ENCODE measurements at places on chromosomes 6 and 20.
A peak's percentile ranks its signal among the peaks of the same experiment; 100 is the strongest.

DNA sequence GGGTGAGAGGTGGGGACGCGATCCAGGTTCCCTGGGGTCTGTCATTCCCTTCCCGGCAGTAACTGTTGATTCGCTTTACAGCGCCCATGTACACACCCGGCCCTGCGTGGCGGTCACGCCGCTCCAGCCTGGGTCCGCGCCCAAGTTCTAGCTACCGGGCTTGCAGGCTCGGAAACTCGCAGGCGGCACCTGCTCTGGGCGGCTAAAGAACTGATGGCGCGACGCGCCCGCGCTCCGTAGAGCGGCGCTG is 1.4 kb upstream of the POU3F2 start:
- peaks cover 52% of the 10 kb centered on the region for H3K4me1 ChIP-seq
- no peak overlapping the region for H3K27ac ChIP-seq
- H3K27me3 ChIP-seq, result peaks cover 99% of the 10 kb centered on the region
- DNase-seq, result no peak
- H3K36me3 ChIP-seq, result no peaks in the 10 kb centered on the region
- peak overlapping the region; percentile 65 for H3K4me3 ChIP-seq

- no peak overlapping the region for H3K4me3 ChIP-seq
- DNase-seq, result no peak
- H3K36me3 ChIP-seq, result no peaks in the 10 kb centered on the region
- no peaks in the 10 kb centered on the region for H3K27me3 ChIP-seq
Measured at GRCh38 chr6:118783931-118784550, 109.9 kb upstream of the ASF1A start.

GRCh38 chr6:52595000-52595795 is 18.3 kb upstream of the TRAM2 start:
- peak overlapping the region; percentile 73 for H3K27ac ChIP-seq
- no peaks in the 10 kb centered on the region for H3K27me3 ChIP-seq
- H3K4me3 ChIP-seq, result no peak overlapping the region
- peak; percentile 56 for DNase-seq

DNA sequence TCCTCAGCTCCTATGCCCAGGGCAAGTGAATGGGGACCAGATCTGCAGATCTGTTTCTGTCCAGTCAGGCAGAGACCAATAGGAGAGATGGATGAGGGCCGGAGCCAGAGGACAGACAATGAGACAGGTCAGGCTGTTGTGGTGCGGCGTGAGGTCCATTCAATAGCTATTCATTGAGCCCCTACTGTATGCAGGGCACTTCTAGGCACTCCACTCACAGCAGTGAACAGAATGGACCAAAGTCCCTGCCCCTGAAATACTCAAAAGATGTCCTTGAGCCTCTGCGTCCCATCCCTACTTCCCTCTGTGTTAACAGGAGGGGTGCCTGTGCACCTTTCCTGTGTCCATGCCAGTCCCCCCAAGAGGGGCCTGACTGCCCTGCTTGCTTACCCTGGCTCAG is 8.5 kb upstream of the TULP1 start:
- H3K4me1 ChIP-seq, result no peaks in the 10 kb centered on the region
- no peaks in the 10 kb centered on the region for H3K36me3 ChIP-seq
- no peak overlapping the region for H3K27ac ChIP-seq

Data from transverse colon (tissue), 4 donors.